NCI-H510A treated with DMSO at 0.1 percent for 48 hours (cell line): ENCODE measurements at places on chromosomes 4 and X.

DNA sequence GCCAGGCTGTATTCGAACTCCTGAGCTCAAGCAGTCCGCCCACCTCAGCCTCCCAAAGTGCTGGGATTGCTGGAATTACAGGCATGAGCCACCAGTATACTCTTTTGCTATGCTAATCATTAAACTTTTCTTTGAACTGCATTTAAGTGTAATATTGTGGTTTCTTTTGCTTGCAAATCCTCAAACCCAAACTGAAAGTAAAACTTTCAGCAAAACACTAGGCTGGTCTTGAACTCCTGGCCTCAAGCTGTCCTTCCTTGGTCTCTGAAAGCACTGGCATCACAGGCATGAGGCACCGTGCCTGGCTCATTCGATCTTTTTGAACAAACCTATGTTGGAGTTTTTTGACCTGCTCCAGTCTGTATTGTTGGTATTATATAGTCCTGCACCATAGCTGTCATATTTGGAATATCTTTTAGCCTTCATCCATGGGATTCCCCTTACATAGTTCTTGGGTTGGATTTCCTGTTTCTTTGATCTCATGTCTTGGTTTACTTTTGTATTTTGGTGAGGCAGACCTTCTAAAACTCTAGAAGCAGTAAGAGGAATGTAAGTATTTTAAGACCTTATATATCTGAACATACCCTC lies 34.1 kb downstream of the MOB1B start:
- DNase-seq: no peak

- no peak for DNase-seq
Observed at GRCh38 chrX:24332878-24333277, 19.0 kb upstream of the SUPT20HL2 start.

- no peak for DNase-seq
Observed at GRCh38 chr4:185730849-185731608, 81.0 kb downstream of the SORBS2 start.

- DNase-seq: no peak
Observed at GRCh38 chrX:72146527-72146926, 14.8 kb upstream of the RTL5 start.

DNA sequence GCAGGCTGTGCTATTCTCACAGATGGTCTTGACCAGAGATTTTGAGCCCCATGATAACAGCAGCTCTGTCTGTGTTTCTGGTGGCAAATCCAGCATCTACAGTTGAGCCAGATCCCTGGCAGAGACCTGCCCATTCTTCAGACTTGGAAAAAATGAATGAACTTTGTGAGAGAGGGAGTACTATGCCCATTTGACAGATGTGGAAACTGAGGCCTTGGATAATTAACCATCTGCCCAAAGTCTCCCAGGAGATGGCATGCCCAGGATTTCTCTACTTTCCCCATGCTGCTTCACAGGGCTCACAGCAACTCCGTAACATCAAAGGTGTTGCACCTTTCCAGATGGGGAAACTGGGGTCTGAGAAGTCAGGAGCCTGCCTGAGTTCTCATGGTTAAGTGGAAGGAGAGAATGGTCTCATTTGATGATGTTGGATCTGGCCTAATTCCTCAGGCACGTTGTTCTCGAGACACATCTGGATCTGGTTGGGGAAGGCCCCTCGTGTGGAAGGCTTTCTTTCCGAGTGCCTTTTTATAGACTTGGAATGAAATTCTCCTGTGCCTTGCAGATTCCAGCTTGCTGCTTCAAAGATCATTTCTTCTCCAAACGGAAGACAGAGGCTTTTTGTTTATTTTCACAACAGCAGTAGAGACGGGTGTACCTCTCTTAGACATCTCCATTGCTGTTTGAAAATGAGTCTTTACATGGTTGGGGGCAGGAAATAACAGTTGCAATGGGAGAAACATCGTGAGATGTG lies 73.3 kb upstream of the STX18 start:
- no peak for DNase-seq

DNA sequence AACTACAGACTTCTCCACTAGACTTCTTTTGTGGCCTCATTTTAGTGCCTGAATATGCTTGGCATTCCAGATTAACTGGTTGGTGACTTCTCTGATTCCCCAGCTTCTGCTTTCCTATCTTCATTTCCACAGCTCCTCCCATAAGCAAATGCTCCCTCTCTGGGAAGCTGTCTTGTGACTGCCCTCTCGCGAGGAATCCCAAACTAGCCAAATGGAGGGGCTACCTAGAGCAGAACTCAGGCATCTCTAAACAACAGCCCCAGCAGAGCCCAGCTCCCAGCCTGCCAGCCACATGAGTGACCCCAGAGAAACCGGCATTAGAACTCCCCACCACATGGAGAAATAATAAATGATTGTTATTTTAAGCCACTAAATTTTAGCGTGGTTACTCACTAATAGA lies 7.6 kb upstream of the VEGFD start:
- DNase-seq: no peak

- DNase-seq: no peak
Observed at GRCh38 chr4:25229804-25230203, 4.0 kb upstream of the PI4K2B start.

DNA sequence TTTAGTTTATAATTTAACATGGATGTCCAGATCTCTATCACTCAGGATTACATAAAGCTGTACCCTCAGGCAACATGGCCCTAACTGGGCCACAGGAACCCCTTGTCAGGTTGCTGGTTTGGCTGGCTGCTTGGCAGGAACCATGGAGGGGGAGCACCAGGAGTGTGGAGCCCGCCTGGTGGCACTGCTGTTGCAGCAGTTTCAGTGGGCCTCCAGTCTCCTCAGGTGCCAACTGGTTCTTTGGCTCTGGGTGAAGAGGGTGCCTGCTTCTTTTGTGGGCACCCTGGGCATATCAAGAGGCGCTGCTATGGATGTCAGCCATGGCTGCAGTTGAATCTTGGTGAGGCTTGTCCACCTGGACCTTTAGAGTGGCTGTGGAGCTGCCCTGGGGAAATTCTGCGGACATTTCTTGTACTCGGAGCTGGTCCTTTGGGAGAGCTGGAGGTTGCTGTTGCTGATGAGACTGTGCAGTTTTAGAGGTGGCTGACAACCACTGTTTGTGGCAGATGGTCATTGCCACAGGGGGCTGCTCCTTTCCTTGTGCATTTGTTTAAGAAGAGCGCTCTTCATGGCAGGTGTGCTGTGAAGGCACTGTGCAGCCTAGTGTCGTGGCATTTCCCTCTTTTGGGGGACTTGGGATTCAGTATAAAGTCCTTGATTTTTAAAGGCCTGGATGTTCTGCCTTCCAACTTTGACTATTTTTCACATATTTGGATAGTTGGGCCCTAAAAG lies 10.3 kb upstream of the SMIM14 start:
- no peak for DNase-seq

DNA sequence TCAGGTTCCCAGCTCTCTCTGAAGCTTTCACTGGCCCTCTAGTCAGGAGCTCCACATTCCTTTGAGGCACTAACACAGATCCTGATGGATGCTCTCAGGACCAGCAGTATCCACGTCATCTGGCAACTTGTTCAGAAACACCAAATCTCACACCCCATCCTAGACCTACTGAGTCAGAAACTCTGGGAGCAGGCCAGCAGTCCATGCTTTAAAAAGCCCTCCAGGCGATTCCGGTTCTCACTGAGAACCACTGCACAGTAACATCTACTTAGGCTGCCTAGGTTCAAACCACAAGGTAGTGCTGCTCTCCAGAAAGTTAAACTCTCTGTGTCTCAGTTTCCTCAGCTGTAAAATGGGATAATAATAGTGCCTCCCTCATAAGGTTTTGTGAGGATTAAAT lies 55.3 kb downstream of the CCDC158 start:
- DNase-seq: no peak
